ENCODE measurements at places on chromosomes 12 and 14.
A peak's percentile ranks its signal among the peaks of the same experiment; 100 is the strongest.

DNA sequence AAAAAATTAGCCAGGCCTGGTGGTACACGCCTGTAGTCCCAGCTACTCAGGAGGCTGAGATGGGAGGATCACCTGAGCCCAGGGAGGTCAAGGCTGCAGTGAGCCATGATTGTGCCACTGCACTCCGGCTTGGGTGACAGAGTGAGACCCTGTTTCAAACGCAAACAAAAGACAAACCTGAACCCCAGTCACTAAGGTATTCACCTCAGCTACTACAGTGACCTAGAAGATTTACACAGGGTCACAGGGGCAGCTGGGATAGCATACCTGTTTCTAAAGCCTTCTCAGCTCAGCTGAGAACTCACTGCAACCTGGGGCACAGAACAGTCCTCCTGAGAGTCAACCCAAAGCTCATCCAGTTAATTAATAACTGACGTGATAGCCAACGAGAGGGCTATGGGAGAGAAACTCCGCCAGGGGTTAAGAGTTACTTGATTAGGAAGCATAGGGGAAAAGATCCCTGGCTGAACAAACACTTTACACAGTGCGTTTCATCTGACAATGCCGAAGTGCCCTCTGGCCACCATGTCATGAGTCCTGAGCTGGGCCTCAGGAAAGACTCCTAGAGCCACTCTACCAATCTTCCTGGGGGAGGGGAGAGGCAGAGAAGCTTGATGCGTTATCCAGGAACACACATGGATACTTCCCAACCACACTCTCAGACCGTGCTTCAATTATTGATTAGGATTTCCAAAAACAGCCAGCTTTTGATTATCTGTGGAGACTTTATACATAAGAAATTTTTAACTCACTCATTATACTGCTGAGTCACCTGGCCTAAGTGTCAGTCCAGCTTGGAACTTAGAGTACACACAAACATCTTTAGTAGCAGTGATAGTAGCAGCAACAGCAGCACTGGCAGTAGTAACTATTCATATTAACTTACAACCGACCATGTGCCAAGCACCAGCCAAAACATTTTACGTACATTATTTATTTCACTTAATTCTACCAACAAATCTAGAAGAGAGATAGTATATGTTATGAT, 48.2 kb downstream of the FOXN3 start:
- DNase-seq = no peak

DNA sequence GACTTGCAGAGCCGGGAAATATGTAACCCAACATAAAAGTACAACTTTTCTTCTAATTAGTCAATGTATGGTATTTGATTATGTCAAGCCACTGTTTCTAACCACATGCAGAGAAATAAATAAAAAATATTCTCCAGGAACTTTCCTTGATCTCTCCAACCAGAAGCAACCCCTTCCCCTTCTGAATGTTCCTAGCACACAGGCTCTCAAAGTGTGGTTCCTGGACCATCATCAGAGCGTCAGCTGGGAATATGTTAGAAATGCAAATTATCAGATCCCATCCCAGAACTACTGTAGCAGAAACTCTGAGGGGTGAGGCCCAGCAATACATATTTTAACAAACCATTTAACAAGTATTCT, 21.0 kb upstream of the ITPR2 start:
- DNase-seq = no peak

DNA sequence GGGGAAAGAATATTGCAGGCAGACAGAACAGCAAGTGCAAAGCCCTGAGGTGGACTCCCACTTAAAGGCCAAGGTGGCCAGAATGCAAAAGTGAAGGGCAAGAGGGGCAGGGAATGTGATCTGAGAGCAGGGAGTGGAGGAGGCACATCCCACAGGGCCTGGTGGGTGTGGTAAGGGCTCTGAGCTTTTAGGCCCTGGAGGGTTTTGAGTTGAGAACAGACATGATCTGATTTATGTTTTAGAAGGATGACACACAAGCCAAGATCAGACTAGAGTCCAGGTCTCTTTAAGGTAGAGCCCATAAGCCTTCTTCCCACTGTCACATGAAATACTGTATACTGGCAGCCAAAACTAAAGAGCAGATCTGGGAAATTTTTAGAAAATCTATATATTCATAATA, 162.5 kb downstream of the SLC38A4 start:
- no peak for DNase-seq

DNA sequence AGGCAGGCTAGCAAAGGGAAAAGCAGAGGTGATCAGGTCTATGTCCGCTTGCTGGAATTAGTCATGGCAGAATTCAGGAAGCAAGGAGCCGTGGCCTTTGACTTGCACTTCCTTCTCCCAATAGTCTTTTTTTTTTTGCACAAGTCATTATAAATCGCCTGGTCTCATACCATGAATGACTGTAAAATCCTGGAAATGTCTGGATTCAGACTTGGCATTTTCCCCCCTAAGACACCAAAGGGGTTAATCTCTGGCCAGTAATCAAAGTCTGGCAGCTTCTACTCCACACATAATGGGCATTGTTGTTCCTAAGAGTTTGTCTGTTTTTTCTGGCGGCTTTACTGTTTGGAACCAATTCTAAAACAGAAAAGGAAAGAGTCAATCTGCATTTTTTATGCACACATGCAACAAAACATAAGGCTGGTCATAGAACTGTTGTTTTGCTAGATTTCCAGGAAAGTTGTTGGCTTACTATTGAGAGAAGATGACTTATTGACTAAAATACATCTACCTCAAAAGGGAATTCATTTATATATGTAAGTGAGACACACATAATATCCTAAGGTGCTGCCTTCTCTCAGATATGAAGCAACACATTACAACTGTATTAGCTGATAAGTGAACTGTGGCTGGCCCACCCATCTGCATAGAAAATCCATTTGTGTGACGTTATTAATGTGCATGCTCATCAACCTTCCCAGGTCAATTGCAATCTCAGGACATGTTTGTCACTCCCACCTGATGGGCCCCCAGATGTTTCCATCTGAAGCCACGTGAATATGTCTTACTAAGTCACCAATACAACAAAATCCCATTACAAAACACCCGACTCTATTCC, 157.3 kb downstream of the BTG1 start:
- no peak for DNase-seq

DNA sequence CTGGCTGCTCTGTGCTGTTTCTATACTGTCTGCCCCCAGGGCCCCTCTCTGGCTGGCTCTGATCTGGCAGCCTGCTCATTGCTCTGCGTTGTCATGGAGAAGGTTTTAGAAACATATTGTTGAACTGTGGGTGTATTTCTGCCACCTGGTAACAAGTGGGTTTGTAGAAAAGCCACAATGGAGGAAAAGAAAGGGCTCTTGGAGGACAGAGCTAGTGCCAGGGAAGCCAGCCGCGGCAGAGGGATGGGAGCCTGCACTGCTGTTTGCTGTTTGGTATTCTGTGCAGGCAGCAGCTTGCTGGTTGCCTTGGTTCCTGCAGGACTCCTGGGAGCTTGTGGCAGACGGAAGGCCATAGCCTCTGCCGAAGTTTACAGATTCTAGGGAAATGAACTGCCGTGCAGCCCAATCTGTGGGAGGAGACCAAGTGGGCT, 15.1 kb downstream of the CCDC177 start:
- no peak for DNase-seq

GRCh38 chr14:54490445-54491175, 1.8 kb upstream of the GMFB start:
- no peak for DNase-seq

- DNase-seq = no peak
These were observed 52.4 kb downstream of the SYT1 start for GRCh38 chr12:78916845-78917480.

- DNase-seq = no peak
These were observed 68.9 kb upstream of the YARS2 start for GRCh38 chr12:32824596-32824995.

GRCh38 chr14:20440882-20441281, 4.9 kb upstream of the KLHL33 start:
- no peak for DNase-seq

DNA sequence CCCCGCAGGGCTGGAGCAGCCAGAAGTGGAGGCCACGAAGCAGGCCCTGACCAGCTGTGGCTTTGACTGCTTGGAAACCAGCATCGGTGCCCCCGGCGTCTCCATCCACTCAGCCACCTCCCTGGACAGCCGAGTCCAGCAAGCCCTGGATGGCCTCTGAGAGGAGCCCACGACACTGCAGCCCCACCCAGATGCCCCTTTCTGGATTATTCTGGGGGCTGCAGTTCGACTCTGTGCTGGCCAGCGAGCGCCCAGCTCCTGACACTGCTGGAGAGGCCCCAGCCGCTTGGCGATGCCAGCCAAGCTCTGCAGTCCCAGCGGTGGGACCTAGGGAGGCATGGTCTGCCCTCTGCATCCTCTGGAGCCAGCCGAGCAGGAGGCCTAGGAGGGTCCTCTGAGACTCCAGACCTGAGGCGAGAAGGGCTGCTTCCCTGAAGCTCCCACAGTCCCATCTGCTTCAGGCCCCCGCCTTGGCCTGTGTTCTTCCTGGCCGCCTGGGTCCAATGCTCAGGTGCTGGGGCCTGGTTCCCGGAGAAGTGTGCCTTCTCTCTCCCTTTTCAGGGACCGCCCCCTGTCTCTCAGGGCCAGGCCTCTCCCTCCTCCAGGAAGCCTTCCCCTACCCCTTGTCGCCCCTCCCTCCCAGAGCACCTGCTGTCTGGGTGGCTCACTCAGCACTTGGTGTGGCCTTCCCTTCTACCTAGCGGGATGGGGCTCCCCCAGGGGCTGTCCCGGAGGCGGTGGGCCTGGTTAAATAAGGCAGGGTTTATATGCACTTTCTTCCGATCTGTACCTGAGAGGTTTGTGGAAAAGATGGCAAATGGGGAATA, 23.0 kb downstream of the MVK start:
- DNase-seq = no peak

GRCh38 chr14:72888192-72888591, 5.7 kb downstream of the DPF3 start:
- DNase-seq = no peak

DNA sequence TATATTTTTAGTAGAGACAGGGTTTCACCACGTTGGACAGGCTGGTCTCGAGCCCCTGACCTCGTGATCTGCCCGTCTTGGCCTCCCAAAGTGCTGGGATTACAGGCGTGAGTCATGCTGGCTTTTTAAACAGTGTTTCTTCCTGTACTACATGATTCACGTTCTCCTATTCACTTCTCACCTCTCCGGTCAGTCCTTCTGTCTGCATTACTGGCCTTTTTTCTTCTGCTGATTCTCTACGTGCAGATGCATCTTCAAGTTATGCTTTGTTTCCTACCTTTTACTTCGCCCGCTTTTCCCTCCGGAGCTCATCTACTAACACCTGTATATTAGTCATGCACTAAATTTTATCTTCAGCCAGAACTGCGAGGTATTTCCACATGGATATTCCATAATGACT, 296.2 kb upstream of the FLRT2 start:
- DNase-seq = no peak

- no peak for DNase-seq
These were observed 108.3 kb downstream of the SEC23A start for GRCh38 chr14:38994731-38995130.

DNA sequence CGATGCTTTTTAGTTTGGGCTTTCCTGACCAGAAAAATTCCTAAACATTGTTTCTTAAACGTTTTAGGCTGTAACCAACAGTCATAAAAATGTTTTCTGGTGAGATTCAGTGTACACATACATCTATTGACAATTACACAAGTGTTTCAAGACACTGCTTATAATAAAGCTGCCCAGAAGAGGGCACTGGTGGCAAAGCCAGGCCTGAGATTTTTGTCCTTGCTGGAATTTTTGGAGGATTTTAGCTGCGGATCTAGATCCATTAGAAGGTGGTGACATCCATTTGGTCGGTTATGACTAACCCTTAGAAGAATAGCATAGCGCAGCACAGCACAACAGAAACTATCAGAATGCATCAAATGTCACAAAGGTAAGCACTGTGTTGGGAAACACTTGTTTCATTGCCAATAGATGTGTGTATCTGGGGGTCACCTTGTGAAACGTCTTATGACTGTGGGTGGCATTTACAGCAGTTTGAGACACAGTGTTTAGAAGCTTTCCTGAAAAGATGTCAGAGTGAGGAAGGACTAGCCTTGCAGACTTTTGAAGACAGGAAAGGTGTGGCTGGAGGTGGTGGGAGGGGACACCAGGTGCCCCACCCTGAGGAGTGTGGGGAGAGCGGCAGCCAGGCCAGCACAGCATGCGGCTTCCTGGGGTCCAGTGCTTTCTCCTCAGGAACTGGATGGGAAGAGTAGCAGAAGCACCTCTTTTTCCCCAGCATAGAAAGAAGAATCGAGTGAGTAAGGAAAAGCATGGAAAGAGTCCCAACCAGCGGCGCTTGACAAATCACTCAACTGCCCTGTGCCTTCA, 54.7 kb upstream of the FKBP4 start:
- peak; percentile 53 for DNase-seq

GRCh38 chr14:92711976-92712653, 36.3 kb downstream of the LGMN start:
- DNase-seq = no peak

- DNase-seq = no peak
These were observed 188.0 kb downstream of the EXOC5 start for GRCh38 chr14:57080691-57081090.

- no peak for DNase-seq
These were observed 245.7 kb downstream of the KCNC2 start for GRCh38 chr12:74963867-74964331.

- peak; percentile 68 for DNase-seq
These were observed 20.0 kb upstream of the TCP11L2 start for GRCh38 chr12:106282457-106283097.

GRCh38 chr12:88604646-88605045, 24.4 kb upstream of the KITLG start:
- no peak for DNase-seq

DNA sequence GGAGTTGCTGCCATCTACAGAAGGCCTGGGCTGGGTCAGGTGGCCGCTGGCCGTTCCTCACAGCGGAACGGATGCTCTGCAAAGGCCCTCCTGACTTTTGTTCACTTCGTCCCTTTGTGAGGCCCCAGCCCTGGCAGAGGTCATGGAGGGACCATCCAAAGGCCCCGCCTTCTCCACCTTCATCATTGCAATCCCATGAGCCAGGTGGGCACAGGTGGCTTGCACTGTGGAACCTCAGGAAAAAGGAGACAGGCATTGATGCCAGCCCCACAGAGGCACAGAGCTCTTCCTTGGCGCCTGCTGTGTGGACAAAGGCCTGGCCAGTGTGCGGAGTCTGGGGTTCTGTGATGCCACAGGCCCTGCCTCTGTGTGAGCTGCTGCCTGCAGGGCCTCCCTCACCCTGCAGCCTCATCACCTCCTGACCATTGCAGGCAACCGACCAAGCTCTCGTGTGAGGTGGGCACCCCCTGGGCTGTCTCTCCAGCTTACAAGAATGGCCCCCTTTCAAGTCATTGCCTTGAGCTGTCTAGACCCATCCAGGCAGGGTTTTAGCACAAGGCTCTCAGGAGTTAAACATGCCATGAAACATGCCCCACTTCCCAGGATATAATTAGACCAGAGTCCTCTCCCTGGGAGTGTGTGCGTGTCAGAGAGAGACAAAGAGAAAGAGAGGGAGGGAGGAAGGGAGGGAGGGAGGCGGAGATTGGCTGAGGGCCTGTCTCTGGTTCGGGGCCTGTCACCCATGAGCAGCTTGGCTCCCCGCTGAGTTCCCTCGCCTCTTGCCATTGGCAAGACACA, 19.3 kb downstream of the NFKBIA start:
- DNase-seq = peak; percentile 90

- DNase-seq = peak; percentile 41
These were observed 67.6 kb downstream of the AACS start for GRCh38 chr12:125132698-125133400.

- no peak for DNase-seq
These were observed 72.9 kb downstream of the DDX51 start for GRCh38 chr12:132071040-132071810.
